DMS153 (cell line): ENCODE measurements at places on chromosomes 2 and 18.

DNA sequence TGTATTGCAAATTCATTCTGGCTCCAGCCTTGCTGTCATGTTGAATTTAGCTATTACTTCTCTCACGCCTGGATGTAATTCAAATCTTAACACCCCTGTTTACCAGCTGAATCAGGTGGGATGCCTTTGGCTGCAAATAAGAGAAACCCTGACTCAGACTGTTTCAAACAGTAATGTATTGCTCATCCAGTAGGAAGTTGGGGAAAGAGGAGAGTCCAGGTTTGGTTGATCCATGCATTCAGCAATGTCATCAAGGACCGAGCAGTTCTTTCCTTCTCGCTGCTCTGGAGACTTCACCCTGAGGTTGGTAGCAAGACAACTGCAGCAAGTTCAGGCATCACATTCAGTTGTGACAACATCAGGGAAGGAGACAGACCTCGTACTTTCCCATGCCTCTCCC lies 6.4 kb upstream of the DARS1 start:
- no peak for DNase-seq

GRCh38 chr2:70757360-70757759 lies 10.6 kb downstream of the ADD2 start:
- DNase-seq = no peak

GRCh38 chr18:1846640-1847039 lies 724.7 kb downstream of the METTL4 start:
- DNase-seq = no peak

DNA sequence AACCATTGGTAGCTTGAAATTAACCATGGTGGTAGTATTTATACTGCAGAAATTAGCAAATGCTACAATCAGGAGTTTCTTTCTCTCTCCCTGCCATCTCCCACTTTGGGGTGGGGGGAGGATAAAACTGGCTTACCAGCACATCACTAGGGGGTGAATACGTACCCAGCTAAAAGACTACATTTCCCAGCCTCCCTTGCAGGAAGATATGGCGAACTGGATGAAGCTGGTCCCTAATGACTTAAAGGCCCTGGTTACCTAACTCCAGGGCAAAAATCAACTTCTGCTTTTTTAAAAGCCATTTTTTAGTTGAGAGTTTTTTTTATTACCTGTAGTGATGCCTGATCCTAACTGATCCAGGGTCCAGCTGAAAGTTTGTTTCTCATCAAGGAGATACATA lies 70.3 kb upstream of the RAB12 start:
- no peak for DNase-seq

DNA sequence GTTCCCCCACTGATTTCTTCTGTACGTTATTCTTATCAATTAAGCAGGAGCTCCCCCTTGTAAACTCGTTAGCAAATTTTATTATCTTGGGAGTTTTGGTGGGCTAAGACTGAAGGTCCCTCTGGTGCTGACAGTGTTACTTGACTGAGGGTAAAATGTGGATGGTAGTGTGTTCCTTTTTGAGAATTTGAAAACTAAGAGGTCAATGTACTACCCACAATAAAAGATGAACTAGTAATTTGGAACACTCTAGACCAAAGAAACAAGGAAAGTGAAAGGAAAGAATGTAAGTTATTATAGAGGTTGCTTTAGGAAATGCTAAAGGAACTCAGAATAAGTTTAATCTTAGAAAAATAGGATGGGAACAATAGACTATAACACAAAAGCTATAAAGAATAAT lies 35.1 kb downstream of the YWHAQ start:
- DNase-seq = no peak

DNA sequence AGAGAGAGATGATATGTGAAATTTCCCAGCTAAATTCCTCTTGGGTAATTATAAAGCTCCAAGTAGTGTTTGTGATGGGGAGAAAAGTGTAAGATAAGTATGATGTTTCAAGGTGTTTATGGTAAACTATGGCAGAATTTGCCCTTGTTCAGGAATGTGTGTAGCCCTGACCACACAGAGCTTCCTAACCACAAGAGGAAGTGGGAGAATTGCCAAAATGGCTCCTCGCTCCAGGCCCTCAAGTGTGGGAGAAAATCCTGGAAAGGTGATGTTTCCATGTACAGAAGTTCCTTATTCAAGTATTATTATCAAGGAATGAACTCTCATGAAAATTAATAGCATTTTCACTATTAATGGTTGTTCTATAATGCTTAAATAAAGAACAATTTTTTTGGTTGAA lies 878.3 kb downstream of the TDRD15 start:
- DNase-seq = no peak

- DNase-seq = no peak
Observed at GRCh38 chr2:27441226-27441926, 805 bp upstream of the KRTCAP3 start.

DNA sequence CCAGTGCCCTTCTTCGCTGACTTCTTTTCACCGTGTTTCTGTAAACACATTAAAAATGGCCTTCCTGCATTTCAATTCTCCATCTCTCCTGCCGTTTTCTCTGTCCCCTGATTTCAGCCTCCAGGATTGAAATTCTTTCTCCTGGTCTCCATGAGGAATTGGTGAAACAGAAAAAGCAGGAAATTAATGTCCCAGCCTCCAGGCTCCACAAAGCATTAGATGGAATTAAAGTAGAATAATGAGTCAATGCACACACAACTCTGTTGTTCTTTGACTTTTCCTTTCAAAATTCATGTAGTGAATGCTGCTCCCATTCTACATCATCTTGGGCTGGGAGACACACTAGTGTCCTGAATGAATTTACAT lies 209.5 kb downstream of the KLHL29 start:
- no peak for DNase-seq
